ENCODE measurements at places on chromosomes 2 and 18. TPM values are rescaled to one million over a fixed set of nuclear protein-coding genes. Genes with fewer than 3 reads are reported as not detected.
A peak's percentile ranks its signal among the peaks of the same experiment; 100 is the strongest.

GRCh38 chr2:16643099-16643498, 22.5 kb downstream of the CYRIA start:
- no peak for DNase-seq

GRCh38 chr2:231250146-231250545, 51.7 kb downstream of the ARMC9 start:
- DNase-seq: no peak

DNA sequence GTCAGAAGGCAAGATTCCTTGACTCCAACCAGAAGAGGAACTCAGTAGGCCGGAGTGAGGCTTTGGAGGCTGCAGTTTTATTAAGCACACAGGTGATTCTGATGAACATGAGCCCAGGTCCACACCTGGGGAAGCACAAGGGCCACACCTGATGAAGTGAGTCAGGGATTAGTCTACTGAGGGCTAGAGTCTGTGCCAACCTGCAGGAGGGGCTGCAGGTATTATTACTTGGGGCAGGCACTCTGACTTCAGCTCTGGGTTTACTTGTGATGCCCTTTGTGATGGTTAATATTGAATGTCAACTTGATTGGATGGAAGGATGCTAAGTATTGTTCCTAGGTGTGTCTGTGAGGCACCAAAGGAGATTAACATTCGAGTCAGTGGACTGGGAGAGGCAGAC, 75.2 kb upstream of the ZCCHC2 start:
- DNase-seq: no peak

- no peak for DNase-seq
These were observed 35.6 kb upstream of the BCL11A start for GRCh38 chr2:60589104-60589503.

GRCh38 chr18:49728542-49728941, 84.8 kb downstream of the ACAA2 start:
- no peak for DNase-seq

- no peak for DNase-seq
These were observed 95.6 kb upstream of the ITGB6 start for GRCh38 chr2:160295519-160296207.

GRCh38 chr2:26670931-26671460, 21.5 kb upstream of the KCNK3 start:
- DNase-seq: no peak

- no peak for DNase-seq
These were observed 141.5 kb downstream of the WDSUB1 start for GRCh38 chr2:159144776-159145614.

GRCh38 chr2:45394842-45395241, 216.2 kb downstream of the SRBD1 start:
- DNase-seq: no peak

DNA sequence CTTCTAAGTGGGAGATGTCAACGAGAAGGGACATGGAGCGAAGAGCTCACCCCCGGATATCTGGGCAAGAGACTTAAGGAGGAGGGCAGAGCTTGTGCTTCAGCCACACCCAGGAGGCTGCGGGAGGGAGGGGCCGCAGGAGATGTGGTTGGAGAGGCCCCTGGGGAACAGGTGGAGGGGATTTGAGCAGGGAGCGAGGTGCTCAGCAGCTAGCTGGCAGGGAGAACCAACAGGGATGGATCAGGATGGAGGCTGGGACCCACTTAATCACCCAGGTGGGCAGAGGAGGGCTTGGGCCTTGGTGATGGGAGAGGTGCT, 78.3 kb downstream of the MBP start:
- DNase-seq: no peak

GRCh38 chr2:231597627-231598026, 5.0 kb downstream of the TEX44 start:
- no peak for DNase-seq

DNA sequence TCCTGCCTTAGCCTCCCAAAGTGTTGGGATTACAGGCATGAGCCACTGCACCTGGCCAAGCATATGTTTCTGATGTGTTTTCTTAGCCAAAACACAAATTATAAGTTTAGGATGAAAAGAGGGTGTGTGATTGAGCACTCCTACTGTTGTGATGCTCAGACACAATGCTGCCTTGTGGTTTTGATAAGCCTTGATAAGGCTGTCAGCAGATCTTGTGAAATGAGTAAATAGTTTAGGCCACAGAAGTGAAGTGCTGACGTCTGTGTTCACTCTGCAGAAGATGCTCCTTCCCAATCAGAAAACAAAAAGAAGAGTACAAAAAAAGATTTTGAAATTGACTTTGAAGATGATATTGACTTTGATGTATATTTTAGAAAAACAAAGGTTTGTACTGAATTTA, 24.3 kb downstream of the NCAPH start:
- DNase-seq: no peak

DNA sequence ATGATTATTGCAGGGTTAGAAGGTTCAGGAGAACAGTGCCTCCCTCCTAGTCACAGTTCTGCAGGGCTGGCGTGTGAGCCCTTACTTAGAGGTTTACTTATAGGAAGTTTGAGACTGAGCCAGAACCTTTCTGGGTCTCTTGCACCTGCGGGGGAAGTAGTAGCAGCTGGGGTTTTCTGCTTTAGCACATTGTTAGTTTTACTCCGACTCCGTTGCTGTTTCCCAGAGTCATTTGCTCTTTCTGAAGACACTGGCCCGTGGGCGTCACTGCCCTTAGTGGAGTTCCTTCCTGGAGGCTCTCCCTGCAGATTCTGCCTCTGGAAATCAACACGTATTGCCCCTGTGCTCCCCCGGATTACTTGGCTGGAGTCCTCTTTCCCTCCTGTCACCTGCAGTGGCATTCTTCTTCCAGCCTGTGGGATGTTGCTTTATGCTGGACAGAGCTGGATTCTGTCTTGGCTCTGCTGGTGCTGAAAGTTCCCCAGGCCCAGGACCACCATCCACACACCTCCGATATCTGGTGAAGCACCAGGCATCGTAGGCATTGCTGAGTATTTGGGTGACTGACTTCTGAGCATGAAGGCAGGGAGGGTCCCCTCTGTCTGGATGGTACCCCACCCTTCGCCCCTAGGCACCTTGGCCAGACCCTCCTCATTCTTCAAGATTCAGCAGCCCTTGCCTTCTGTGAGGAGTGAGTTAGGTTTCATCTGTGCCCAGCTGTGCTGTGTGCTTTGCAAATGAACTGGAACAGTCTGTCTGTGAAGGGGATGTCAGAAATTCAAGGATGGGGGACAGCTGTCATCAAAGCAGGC, 51.7 kb downstream of the AGAP1 start:
- DNase-seq: no peak

DNA sequence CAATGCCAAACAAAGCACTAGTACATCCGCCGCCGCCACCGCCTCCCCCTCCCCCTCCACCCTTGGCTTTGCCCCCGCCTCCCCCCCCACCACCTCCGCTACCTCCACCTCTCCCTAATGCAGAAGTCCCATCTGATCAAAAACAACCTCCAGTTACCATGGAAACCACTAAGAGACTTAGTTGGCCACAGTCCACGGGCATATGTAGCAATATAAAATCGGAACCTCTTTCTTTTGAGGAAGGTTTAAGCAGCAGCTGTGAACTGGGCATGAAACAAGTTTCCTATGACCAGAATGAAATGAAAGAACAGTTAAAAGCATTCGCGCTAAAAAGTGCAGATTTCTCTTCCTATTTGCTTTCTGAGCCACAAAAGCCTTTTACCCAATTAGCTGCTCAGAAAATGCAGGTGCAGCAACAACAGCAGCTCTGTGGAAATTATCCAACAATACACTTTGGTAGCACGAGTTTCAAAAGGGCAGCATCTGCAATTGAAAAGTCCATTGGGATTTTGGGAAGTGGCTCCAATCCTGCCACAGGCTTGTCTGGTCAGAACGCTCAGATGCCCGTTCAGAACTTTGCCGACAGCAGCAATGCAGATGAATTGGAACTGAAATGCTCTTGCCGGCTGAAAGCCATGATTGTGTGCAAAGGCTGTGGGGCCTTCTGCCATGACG, 168.0 kb downstream of the ASXL3 start:
- DNase-seq: no peak

DNA sequence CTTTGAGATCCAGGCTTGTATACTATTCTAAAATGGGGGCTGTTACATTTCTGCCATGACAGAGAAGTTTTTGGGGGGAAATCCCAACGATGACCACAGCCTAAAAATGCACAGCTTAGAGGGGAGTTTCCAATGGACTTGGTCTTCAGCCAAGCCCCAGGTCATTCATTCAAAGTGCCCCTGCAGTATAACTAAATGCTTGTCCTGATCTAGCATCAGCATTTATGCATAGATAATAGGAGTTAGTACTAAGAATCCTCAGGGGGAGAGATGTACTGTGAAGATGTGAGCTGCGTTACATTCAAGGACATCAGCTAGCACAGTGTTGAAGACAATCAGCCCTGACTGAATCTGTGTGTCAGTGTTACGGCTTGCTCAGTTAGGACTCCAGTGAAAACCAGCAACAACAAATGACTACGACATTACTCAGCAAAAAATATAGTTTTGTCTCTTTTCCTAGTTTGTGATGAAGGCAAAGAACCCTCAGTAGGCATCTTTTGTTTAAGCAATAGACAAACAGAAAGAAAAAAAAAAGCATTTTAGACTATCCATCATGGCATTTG, 160.9 kb downstream of the ZEB2 start:
- no peak for DNase-seq

- no peak for DNase-seq
These were observed 74.7 kb downstream of the NAB1 start for GRCh38 chr2:190723397-190724090.

- DNase-seq: no peak
These were observed 25.2 kb upstream of the TLK1 start for GRCh38 chr2:171185941-171186340.

DNA sequence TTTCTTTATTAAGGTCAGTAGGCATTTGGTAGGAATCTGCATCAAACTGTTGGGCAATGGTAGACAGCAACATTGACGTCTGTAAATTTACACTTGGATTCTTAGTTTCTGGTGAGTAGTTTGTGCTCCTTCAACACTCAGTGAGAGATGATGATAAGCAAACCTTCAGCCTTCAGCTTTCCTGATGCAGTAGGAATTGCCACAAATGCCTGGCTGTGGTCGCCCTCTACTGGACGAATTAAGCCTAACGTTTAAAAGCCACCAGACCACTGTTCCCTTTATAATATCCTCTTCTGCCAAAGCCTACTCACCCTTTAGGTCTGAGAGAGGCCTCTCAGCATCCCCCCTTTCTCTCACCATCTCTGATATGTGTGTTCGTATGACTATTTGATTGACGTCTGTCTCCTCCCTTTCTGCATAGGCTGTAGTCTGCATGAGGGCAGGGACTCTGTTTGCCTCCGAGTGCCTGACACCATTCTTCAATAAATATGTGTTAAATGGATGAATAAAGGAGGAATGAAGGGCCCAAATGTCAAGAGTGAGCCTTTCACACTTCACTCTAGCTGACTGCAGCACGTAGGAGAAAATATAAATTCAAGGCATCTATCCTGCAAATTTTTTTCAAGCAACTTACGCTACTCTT, 47.0 kb upstream of the PLEKHM3 start:
- peak; percentile 9 for DNase-seq

DNA sequence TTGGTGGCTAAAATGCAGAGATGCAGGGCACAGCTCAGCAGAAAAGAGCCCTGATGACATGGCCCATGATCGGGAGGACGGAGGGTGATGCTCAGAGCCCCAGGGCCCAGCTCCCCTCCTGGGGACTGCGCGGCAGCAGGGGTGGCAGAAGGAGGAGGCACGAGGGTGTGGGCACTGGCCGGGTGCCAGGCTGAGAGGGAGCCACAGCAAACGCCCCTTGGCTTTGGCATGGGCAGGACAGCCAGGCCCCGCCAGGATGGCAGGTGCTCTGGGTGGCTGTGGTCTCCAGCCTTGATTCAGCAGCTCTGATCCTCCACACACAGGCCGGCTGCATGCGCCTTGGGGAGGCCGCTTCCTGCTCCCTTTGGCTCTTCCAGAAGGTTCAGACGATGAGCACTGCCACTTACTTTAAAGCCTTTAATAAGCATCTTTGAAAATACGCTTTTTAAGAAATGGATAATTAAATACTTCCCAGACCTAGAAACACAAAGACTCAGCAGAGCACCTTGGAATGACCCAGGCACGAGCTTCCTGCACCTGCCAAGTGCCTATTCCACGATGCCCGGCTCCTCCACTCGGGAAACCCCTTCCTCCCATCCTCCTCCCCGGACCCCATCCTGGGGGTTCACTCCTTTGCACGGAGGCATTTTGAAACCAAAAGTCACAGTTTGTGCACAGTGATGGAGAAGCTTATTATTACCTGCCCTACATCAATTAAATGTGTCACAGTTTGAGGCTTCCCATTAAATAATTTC, 78.5 kb upstream of the SNTG2 start:
- no peak for DNase-seq

- no peak for DNase-seq
These were observed 88.1 kb upstream of the ATL2 start for GRCh38 chr2:38464971-38465788.

DNA sequence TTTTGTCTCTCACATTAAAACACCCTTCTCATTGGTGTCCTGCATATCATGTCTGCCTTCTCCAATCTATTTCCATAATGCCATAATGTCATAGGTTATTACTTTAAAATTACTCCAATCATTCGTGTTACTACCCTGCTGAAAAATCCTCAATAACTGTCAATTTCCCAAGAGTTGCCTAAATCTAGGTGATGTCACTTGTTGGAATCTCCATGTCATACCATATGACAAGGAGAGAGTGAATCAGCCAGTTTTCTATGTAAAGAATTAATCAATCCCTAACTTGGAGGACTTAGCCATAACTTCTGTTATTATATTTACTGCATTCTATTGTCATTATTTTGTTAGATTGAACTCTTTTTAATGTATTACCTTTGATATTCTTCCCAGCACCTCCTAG, 62.5 kb downstream of the PHLPP1 start:
- no peak for DNase-seq

DNA sequence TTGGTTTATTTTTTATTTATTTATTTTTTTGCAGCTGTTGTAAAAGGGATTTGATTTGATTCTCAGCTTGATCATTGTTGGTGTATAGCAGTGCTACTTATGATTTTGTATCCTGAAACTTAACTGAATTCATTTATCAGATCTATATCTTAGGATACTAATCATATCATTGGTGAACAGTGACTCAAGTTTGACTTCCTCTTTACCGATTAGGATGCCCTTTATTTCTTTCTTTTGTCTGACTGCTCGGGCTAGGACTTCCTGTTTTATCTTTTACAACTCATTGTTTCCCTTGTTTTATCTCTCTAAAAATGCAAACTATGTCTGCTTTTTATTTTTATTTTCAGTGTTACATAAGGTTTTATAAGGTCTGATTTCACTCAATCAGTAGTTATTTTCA, 23.6 kb downstream of the SP100 start:
- DNase-seq: no peak

- no peak for DNase-seq
These were observed 137.2 kb upstream of the GPC1 start for GRCh38 chr2:240298117-240298790.

Gene LINC00305
- polyA plus RNA-seq: 2.8 TPM

Gene SPDYA
- polyA plus RNA-seq: 5.0 TPM

Gene VAMP8
- polyA plus RNA-seq: 99.5 TPM

Gene IL1RL2
- 1.1 TPM for polyA plus RNA-seq

Gene GNAL
- polyA plus RNA-seq: 3.6 TPM

Gene ZNF638
- 162 TPM for polyA plus RNA-seq

Gene C2orf66
- 0.35 TPM for polyA plus RNA-seq

Gene IL1A
- polyA plus RNA-seq: not detected

Gene GRB14
- 62.6 TPM for polyA plus RNA-seq

Gene HOXD1
- 9.7 TPM for polyA plus RNA-seq

Gene NTSR2
- polyA plus RNA-seq: not detected
